ENCODE measurements at places on chromosomes 7 and 10.
A peak's percentile ranks its signal among the peaks of the same experiment; 100 is the strongest.

DNA sequence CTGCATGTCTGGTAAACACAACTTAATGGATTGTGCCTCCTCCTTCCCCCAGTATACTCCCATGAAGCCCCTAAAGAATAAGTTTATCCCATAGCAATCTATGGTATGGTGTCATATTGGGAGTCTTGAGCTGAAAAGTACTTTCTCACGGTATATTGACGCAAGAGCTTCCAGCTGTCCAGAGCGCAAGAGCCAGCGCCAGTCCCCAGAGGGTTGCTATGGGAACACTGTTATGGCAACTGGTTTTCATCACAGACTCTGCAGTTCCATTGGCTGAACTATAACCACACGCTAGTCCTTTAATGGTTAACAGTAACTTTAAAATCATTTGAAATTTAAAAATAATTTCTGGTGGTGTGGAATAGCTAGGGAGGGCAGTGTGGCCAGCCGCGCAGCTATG, 46.9 kb downstream of the PRPF18 start:
- DNase-seq = no peak

DNA sequence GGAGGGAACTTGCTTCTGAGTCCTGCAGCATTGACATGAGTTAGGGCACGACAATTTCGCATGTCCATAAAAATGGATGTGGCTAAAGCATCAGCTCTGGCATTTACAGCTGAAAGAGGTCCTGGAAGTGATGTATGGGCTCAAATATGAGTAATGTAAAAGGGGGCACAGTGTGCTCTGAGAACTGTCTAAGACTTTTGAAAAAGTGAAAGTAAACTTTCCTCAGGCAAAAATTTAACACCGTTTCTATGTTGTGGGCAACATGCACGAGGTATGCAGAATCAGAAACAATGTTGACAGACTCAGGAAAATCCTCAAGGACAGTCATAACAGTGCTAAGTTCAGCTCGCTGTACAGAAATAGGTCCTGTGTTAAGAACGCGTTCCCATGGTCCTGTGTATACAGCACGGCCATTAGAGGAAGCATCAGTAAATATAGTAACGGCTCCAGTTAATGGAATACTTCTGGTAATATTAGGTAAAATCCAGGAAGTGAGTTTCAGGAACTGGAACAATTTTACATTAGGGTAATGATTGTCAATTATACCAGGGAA, 37.9 kb upstream of the AKR1C2 start:
- DNase-seq = no peak

GRCh38 chr10:92328993-92329392, 38.0 kb downstream of the MARCHF5 start:
- DNase-seq = no peak

- peak; percentile 4 for DNase-seq
These were observed 559 bp downstream of the TRA2A start for GRCh38 chr7:23531050-23531793.

- DNase-seq = no peak
These were observed 5.6 kb downstream of the PODXL start for GRCh38 chr7:131550846-131551245.

DNA sequence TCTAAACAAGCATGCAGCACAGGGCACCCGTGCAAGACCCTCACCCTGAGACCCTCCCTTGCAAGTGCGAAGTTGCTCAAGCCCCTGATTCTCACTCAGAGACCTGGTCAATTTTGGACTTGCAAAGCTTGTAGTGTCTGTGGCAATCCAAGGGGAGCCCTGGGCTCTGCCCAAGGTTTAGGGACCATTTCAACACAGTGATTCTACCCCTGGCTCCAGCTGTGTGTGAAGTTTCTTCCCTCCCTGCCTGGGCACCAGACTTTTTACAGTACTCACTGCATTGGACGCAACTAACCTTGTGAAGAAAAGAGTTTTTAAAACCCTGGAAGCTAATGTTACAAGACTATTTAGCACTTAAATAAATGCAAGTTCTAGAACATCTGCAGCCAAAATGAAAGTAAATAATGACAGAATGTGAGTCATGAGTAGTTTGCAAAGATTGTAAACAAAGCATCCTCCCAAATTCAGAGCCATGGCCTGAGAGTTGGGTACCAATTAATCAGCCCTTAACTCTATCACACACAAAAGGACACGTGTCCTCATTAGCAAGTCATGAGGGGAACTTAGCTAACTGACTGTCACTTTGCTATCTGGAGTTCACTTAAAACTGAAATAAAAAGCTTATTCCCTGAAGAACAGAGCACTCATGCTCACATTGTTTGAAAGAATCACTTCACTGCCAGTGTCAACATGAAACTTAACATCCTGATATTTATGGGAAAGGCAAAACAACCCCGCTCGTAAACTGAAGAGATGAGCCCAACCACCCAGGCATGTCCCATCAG, 48.1 kb downstream of the RGS10 start:
- DNase-seq = no peak

DNA sequence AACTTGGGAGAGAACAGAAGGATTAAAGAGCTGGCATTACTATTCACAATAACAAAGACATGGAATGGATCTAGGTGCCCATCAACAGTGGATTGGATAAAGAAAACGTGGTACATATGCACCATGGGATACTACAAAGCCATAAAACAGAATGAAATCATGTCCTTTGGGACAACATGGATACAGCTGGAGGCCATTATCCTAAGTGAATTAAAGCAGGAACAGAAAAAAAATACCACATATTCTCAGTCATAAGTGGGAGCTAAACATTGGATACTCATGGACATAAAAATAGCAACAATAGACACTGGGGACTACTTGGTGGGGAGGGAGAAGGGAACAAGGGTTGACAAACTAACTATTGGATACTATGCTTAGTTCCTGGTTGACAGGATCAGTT, 133.2 kb upstream of the ITGB1 start:
- no peak for DNase-seq

DNA sequence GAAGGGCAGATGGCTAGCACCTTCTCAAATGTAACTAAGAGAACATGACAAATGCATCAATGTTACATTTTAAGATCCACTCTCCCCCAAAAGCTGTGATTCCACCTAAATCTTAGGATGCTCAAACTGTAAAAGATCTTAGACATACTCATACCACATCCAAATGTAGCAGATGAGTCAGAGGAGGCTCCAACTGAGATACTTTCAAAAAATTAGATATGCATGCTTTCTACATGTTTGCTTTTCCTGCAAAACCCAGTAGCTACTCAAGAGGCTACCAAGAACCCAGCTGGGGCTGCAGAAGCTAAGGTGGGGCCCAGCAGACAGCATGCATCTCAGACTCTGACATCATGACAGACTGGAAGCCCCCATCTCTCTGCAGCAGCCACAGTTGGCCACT, 31.4 kb upstream of the FRMD4A start:
- no peak for DNase-seq

GRCh38 chr10:12965571-12965970, 35.9 kb downstream of the CCDC3 start:
- DNase-seq = no peak

GRCh38 chr7:155468785-155469148, 10.8 kb downstream of the EN2 start:
- DNase-seq = no peak

DNA sequence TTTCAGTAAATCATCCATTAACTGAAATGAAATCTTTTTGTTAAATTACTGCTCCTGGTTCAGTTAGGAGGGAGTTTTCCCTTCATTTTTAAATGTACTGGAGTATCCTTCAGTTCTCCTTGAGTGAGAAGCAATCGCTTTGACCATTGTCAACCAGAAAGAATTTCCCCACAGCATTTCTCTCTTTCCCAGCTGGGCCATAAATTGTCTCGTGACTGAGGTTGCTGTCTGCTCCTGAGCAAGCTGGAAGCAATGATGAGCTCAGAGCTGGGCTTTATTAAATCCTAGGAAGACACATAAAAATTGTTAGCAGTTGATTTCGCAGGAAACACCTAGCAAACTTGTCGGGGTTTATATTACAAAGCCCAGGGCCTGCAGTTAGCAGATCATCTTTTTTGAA, 102.0 kb upstream of the INSYN2A start:
- DNase-seq = no peak

DNA sequence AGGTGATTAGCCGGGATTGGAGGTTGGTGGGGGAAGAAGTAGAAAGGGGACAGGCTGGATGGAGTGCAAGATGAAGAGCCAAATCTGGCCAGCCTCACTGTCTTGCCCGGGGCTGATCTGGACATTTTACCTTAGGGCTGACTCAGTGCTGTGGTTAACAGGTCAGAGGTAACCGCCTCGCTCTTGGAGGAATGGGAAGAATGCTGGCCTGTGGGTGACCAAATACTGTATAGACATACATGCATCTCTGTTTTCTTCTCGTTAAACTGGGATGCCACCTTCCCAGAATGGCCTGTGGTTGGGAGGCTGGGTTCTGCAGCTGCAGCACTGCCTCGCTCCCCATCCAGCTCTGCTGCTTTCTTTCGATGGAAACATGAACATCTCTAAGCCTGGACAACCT, 120.0 kb downstream of the SEC23IP start:
- no peak for DNase-seq

DNA sequence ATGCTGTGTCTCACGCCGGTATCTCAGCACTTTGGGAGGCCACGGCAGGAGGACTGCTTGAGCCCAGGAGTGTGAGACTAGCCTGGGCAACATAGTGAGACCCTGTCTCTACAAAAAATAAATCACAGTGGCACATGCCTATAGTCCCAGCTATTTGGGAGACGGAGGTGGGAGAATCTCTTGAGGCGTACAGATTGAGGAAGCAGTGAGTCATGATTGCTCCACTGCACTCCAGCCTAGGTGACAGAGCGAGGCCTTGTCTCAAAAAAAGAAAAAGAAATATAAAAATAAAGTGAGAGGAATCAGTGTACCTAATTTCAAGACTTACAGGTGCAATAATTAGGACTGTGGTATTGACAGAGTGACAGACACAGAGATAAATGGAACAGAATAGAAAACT, 23.9 kb downstream of the SLC25A40 start:
- DNase-seq = no peak

GRCh38 chr10:10797513-10797912, 220.2 kb upstream of the CELF2 start:
- no peak for DNase-seq

- no peak for DNase-seq
These were observed 367.3 kb upstream of the PCDH15 start for GRCh38 chr10:55168343-55168742.

DNA sequence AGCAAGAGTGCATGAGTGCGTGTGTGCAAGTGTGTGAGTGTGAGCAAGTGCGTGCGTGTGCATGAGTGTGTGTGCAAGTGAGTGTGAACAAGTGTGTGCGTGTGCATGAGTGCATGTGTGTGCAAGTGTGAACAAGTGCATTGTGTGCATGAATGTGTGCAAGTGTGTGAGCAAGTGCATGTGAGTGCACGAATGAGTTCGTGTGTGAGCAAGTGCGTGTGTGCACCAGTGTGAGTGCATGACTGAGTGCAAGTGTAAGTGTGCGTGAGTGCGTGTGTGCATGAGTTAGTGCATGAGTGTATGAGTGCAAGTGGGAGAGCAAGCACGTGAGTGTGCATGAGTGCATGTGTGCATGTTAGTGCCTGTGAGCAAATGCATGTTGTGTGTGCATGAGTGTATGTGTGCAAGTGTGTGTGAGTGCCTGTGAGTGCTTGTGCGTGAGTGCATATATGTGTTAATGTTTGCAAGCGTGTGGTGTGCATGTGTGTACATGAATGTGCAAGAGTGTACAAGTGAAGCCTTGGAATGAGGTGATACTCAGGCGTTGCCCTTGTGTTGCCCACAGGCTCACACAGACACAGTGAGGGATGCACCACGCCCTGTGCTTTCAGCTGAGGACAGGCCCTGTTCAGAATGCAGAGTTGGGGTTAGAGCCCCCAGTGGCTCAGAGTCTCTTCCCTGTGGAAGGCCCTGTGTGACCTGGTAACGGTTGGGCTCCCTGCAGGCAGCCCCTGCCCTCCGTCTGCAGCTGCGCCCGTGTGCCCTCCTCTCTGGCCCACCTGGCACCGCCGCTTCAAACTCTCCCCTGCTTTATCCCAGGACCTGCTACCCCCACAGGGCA, 97.1 kb downstream of the NKX6-2 start:
- no peak for DNase-seq

DNA sequence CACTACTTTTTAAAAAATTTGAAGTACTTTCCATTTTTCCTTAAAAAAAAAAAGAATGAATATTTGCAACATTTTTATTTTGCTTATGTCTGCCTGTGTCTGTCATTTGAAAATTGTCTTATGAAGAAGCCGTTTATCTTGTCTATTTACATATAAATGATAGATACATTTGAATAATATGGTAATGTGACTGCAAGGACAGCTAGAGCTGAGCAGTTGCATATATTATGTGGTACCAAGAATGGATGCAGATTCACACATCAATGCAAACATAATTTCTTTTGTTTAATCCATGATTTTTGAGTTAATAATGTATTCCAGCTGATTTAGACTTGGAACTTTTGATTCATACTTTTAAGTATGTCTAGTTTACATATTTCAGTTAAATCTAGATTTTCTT, 268.0 kb downstream of the CDK14 start:
- no peak for DNase-seq

GRCh38 chr7:25970911-25971310, 181.1 kb upstream of the NFE2L3 start:
- DNase-seq = no peak

DNA sequence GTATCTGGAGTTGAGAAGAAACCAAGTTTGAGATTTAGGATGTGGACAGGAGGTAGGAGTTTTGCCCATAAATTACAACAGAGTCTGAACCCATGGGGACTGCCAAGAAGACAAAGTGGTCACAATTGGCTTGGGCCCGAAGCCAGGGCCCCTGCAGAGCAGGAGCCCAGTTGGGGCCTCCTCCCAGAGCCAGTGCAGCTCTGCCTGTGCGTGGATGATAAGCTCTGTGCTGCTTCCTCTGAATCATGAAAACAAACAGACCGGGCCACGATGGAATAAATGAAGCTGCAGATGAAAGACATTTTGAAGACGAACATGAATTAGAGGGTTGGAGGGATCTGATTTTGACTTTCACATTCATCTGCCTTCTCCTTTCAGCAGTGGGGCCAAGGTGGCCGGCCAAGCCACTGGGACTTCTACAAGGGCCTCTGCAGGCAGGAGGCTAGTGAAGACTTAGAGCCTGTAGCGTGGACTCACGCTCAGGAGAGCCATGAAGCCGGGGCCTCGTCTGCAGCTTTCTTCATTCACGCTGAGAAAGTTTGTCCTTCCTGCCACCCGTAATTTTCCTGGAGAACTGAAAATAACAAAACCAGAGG, 156.8 kb upstream of the LYZL1 start:
- DNase-seq = no peak

DNA sequence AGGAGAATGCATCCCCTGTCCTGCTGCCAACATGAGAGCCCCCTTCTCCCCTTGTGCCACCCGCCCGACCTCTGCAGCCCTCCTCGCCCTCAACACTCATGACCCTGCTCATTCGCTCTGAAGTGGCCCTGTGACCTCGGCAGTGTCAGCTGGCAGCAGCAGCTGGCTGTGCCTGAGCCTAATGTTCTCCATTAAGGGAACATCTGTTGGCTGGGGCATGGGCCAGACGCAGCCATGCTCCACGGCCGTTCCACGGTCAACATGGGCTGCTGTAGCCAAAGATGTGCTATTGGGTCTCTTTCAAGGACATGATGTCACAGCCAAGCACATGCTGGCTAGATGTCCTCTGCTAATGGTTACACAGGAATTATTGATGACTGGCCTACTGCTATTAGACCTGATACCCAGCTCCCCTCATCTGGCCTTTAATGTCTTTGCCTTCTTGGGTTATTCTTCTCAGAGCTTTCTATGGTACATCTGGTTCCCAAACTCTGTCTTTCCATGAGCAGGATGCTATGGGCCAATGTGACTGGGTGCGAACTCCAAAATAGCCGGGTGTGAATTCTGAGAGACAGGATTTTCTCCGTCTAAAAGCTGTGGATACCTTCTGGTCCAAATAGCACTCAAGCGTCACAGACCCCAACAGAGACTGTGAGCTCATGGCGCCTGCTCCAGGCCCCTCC, 22.4 kb downstream of the ADCYAP1R1 start:
- no peak for DNase-seq

Measured in NCI-H1048 (cell line).